GM12878 (cell line): ENCODE measurements at places on chromosomes 12 and 14.

DNA sequence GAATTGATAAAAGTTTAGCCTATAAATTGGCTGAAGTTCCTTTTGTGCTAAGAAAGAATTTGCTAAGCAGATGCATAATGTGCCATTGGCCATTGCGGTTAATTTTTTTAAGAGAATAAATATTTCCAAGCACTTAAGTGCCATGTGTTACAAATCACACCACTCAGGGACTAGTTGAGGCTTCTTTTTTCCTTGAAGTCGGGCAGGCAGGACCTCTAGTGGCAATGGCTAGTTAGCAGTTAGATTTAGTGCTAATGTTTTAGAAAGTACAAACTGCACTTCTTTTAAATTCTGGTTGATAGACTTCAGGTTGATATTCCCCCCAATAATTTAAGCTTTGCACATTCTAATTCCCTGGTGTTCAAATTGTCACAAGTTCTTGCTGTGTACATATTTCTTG lies 294.3 kb downstream of the APAF1 start:
- no peak for DNase-seq

DNA sequence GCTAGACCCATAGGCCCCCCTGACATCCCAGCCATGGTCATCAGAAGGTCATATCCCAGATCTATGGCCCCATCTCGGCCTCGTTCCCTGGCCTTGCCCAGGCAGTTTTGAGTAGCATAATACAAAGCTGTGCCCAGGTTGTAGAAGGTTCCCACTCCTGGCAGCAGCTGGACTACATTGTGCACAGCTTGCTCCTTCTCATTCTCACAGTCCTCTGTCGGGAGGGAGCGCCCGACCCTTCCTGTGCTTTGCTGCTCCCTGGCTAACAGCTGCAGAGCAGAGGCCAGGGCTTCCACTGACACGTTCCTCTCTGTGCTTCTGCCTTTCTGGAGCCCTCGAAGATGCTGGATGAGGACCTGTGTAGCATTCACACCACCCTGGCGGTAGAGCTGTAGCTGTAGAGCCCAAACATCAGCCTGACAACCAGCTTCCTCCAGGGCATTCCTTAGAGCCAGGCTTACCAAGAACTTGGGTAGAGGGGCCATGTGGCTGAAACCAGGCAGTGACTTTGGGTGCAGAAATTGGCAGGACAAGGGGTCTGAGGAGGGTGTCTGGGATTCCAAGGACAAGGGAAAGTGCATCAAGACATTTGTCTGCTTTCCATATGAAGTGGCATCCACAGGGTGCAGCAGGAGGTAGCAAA lies 1.0 kb downstream of the APOF start:
- no peak for DNase-seq

GRCh38 chr14:64338616-64339316 lies 44.6 kb upstream of the ESR2 start:
- DNase-seq: peak; percentile 96

DNA sequence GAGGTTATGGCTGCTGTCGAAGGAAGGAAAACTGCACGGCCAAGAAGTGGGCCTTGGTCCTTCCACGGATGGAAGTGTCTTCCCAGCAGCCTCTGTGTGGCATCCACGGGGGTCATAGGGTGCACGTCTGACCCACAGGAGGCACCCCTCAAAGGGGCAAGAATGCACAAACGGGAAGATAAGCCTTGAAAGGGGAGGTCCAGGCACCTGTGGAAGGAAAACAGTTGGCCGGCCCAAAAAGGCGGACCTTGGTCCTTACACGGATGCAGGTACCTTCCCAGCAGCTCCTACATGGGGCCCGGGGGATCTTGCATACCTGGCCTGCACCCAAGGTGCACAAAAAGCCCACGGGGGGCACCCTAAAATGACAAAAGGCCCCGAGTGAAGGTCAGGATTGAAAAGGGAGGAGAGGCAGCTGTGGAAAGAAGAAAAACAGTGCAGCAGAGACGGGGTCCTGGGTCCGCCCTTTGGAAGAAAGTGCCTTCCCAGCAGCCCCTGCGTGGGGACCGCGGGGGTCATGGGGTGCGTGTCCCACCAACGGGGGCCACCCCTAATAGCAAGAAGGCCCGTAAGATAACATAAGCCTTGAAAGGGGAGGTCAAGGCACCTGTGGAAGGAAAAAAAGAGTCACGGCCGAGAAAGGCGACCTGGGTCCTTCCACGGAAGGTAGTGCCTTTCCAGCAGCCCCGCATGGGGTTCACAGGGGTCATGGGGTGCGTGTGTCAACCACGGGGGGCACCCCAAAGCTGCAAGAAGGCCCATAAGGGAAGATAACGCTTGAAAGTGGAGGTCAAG lies 276.1 kb downstream of the ALG10 start:
- no peak for DNase-seq

DNA sequence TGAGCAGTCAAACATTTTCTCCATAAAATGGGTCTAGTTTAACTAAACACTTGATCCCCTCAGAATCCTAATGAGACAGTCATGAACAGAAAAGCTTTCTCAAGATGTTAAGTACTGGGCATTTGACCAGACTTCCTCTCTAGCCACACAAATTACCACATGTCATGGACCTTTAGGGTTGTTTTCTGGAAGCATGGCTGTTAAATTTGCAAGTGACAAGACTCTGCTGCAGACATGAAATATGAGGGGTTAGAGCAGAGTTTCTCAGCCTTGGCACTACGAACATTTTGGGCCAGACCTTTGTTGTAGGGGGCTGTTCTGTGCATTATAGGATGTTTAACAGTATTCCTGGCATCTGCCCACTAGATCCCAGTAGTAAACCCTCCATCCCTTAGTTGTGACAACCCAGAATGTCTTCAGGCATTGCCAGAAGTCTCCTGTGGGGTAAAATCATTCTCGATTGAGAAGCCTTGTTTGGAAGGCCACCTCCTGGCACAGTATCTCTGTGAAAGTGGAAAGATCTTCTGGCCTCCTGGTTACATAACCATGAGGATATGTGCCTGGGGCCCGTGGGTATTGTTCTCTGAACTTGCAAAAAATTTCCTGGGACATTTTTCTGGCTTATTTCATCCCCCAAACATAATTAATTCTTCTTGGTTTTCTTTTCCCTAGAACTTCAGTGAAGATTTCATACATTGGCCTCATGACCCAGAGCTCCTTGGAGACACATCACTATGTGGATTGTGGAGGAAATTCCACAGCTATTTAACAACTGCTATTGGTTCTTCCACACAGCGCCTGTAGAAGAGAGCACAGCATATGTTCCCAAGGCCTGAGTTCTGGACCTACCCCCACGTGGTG lies 4.3 kb downstream of the TMEM106C start:
- DNase-seq: no peak

DNA sequence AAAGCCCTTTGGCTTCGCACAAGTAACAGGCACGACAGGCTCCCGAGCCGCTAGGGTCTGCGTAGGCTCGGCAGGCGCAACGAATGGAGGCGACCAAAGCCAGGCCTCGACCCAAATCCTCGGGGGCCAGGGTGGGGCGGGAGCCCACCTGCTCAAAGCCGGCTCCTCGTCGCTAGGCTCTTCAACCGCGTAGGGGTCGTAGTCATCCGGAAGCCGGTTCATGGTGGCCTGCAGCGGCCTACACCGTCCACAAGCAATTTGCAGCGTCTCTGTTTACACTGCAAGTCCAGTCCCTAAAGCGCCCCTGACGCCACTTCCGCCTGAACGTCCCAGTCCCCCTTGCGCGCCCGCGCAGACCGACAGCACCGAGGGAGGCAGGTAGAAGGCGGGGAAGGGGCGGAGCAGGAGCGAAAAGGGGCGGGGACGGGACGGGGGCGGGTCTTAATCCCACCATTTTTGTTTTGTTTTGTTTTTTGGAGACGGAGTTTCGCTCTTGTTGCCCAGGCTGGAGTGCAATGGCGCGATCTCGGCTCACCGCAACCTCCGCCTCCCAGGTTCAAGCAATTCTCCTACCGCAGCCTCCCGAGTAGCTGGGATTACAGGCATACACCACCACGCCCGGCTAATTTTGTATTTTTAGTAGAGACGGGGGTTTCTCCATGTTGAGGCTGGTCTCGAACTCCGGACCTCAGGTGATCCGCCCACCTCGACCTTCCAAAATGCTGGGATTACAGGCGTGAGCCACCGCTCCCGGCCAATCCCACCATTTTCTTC lies at the start of gene EAPP:
Gene EAPP, minus strand, starts transcription at position 295 of the 774 bp plus-strand sequence. Its CDS starts 73 bp downstream, at position 222.
- DNase-seq: peak; percentile 80

- DNase-seq: no peak
Observed at GRCh38 chr14:62117751-62118105, 355.5 kb downstream of the SNAPC1 start.

GRCh38 chr14:22375321-22375930 lies 213.6 kb downstream of the DAD1 start:
- no peak for DNase-seq

- DNase-seq: no peak
Observed at GRCh38 chr12:108181095-108181454, 52.0 kb downstream of the WSCD2 start.

DNA sequence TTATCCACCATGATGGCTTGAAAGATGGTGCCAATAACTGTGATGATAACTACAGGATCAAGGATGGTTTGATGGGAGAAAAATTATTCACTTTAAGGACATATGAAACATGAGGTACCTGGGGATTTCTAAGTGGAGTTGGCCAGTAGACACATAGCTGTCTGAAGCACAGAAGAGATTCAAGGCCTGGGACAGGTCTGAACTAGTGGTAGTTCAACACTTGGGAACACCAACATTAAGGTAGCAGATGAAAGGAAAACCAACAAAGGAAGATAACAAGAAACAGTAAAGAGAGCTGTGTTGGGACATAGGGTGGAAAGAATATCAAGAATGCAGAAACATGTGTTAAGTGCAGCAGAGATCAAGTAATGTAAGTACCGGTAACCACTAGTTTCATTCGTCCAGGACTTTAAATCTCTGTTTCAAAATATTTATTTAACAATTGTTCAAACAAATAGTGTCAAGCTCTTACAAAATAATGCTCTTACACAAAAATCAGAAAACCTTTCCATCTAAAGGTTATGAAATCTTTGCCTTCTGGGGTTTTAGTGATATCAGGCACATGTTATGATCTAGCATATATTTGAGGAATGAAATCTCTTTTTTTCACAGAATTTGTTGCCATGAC lies 104.7 kb downstream of the ST8SIA1 start:
- no peak for DNase-seq

DNA sequence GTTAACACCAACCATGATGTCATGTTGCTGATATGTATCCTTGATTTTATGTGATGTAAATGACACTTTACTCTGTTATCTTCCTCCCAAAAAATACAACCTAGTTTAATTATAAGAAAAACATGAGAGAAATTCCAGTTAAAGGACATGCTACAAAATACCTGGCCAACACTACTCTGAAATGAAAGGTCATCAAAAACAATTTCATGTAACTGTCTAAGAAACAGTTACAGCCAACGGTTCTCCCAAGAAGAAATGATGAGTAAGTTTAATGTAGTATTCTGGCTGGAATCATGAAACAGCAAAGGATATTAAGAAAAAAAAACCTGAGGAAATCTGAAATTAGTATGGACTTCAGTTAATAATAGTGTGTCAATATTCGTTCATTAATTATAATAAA lies 653.3 kb upstream of the FOXG1 start:
- DNase-seq: no peak

DNA sequence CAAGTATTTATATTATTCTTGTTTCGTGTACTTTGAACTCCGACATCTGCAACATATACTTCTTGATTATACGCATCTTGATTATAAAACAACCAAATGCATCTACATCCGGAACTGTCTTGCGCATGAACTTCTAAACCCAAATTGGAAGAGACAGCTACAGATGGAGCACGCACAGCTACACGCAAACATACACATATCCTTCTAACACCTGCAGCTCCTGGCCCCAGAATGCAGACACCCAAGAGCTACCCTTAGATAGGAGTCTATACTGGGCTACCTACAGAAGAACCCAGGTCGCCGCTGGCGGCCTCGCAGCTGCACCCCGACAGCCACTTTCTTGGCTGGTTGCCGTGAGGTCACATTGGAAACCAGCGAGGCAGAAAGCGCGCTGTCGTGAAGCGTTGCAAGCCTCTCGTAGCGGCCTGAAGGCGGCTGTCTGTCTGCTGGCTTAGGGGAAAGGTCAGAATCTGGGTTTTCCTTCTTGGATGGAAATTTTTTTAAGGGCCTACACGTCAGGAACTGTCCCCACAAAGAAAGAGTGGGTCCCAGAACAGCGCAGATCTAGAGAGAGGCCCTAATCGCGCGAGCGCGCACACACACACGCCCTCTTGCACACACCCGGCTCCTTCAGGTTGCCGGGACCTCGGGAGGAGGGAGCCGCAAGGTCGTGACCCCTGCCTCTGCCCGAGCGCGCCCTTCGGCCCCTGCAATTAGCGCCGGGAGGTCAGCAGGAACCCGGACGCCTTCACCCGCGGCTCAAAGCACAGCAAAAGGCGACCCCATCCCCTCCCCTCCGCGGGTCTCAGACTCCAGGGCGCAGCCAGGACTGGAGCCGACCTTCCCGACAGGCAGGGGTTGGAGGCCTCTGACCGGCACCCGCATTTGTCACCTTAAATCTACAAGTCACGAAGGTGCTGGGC lies 17.0 kb downstream of the TBX3 start:
- no peak for DNase-seq

DNA sequence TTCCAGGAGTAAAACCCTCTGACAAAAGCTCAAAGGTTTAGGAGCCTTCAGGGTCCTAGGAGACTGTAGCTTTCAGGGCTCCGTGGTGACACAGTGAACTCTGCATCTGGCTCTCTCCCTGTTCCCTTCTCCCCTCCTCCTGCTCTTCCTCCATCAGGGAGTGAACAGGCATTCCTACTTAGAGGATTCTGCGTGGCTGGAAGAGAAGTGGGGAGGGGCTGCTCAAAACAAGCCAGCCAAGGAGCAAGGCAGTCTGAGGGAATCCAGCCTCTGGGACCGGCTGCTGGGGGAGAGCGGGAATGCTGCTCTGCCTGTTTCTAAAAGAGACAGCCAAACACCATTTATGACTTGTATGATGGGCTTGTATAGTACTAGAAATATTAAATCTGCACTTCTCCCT lies 49.5 kb downstream of the RBMS2 start:
- no peak for DNase-seq

GRCh38 chr12:32398816-32399369 lies 465 bp upstream of the FGD4 start:
- DNase-seq: no peak

GRCh38 chr12:69068448-69068847 lies 135.5 kb upstream of the CPM start:
- no peak for DNase-seq

DNA sequence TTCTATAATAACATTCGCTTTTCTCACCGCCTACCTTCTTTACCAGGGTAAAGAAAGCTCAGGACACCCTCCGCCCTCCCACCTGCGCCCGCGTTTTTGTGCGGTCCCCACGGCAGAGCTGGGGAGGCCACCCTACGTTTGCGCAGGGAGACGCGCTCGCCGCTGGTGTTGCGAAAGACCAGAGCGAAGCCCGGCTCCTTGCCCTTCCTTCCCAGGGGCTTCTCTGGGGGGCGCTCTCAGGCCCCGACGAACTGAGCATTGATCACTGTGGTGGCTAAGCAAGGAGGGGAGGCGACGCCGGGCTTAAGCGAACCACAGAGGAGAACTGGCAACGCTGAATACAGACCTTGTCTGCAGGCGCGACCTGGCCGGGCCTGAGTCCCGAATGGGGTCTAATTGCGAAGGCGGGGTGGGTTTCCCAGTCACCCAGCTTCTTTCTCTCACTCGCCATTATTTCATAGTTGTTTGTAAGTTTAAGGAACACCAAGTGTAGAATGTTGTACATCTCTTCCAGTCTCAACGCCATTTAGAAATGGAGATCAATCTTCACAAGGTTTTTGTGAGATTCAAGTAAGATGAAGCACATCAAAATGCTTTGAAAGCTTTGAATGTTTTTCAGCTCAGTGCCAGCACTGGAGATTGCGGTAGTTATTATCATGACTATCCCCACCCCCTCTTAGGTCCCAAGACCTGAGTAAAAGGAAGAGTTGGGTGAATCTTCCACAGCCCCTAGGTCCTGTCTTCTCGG lies 1.7 kb upstream of the NKX2-1 start:
- DNase-seq: no peak
